Naive thymus-derived CD8-positive, alpha-beta T cell (primary cell): ENCODE measurements at places on chromosomes 11 and 22. TPM values are rescaled to one million over a fixed set of nuclear protein-coding genes. Genes with fewer than 3 reads are reported as not detected.

Gene SLC22A25
- not detected for polyA plus RNA-seq

DNA sequence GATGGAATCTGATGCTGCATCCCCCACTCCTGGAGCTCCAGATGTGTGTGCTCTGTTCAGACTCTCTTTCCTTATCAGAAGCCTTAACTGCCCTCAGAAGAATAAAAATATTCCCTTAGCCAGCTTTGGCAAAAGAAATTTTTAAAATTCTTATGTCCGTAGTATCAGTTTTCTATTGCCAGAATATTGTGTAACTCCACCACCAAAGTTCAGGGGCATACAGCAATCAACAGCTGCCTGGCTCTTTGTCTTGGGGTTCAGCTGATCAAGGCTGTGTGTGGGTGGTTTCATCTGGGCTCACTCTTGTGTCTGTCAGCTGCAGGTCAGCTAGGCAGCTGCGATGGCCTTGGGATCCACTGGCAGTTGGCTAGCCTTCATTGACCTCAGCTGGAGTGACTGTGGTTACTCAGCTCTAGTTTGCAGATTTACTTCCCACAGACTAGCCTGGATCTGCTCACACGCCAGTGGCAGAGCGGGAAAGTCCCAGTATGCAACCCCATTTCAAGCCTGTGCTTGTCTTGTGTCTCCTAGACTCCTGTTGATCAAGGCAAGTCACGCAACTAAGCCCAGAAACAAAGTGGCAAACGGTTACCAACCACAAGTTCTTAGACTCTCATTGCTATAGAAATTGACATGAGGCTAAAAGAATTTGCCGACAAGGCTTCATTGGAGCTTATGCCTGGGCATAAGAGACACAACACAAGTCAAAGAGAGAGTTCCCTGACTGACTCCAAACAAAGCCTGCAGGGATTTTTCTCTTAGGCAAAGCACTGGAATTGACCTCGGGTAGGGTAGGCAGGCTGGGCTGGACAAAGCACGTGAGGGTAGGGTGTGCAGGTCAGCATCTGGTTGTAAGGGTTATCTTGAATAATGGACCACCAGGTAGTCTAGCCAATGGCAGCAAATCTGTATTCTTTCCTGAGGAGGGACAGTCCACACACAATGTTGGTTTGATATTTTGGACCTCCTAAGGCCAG lies 7.5 kb downstream of the TMEM138 start:
- no peak for DNase-seq

- DNase-seq = no peak
Observed at GRCh38 chr11:86809561-86809960, 9.2 kb downstream of the PRSS23 start.

GRCh38 chr11:113684496-113684895 lies 21.6 kb downstream of the TMPRSS5 start:
- DNase-seq = no peak

GRCh38 chr22:41910050-41911000 lies 4.5 kb downstream of the SHISA8 start:
- no peak for DNase-seq
